CD4-positive, alpha-beta T cell treated with Interleukin-2 at 100 ng/mL for 4 hours (primary cell): ENCODE measurements at places on chromosomes 4 and X.

GRCh38 chrX:145609951-145610511 is 207.6 kb upstream of the SLITRK2 start:
- no peak for DNase-seq

GRCh38 chr4:4542774-4543485 is 1.1 kb upstream of the STX18 start:
- no peak for DNase-seq

- no peak for DNase-seq
Measured at GRCh38 chr4:66187175-66187720, 517.0 kb upstream of the EPHA5 start.

DNA sequence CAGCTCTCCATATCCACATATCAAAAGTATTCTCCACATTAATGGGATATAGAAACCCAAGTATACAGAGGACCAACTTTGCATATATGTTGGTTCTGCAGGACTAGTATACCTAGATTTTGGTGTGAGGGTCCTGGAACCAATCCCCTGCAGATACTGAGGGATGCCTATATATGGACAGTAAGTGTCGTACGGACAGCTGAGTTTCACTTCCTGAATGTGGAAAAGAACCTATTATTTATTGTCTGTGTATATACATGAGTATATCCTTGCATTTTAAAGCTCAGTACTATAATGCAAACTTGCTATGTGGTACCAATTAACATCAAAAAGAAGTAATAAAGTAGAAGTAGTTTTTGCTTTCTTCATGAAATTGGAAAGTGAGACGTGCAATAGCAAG is 101.9 kb downstream of the FBXW7 start:
- DNase-seq = no peak
